ENCODE measurements at places on chromosomes 11 and 22.

DNA sequence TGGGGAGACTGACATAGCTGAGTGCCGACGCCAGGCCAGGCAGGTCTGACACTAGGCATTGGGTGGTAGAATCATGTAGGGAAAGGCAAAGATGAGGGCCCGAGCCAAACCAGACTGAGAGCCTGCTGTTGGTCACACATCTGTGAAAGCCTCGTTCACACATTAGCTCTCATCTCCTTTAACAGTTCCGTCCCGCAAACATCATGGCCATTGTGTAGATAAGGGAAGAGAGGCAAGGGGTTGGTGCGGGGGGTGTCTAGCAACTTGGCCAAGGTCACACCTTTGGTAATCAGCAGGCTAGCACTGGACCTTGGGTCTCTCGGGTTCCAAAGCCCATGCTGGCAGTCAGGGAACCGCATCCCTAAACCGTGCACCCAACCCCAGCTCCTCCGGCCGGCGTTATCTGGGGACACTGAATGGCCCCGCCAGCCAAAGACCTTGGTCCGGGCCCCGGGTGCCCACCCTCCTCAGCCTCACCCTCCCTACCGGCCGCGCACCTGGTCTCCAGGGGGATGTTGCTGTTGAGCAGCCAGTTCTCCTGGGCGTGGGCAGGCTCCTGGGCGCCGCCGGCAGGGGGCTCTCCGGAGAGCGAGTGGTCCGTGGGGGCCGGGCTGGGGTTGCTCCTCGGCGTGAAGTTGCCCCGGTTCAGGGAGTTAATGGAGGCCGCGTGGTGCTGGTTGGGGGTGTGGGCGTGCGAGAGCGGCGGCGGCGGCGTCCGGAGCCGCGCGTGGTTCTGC lies 328.3 kb upstream of the NARS2 start:
- no peaks in the 10 kb centered on the region for H3K4me1 ChIP-seq
- no peaks in the 10 kb centered on the region for H3K36me3 ChIP-seq
- no peak overlapping the region for H3K27ac ChIP-seq
- ATAC-seq: no peak

DNA sequence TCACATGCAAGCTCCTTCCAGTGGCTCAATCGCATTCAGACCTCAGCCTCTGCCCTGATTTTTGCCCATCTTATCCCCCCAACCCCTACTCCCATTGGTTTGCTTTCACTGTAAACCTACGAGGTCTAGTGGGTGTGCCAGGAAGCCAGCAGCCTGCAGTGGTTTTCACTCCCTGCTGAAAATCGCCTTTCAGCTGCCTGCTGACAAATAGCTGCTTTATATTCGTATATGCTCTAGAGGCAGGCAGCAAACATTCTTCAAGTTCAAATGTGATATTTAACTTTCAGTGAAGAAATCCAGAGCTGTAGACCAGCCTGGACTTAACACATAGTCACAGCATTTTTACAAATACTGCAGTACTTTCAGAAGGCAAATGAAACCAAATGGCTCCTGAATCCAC lies 92.8 kb upstream of the APOA1 start:
- no peaks in the 10 kb centered on the region for H3K27me3 ChIP-seq
- H3K4me1 ChIP-seq: peaks cover 67% of the 10 kb centered on the region

DNA sequence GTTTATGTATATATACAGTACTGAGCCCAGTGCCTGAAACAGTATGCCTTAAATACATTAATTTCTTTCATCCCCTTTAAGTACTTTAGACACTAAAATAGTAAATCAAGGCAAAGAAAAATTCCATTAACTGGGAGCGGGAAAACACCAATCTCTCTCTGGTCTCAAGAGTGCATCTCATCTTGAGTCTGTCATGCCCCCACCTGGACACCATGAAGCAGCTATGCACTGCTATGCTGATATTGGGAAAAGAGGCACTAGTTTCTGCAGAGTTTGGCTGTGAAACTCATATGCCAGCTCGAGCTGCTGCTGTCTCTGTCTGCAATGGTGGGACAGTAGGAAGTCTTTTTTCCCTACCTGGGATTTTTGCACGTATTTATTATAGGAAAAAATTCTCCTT lies 754.4 kb upstream of the RAG2 start:
- no peaks in the 10 kb centered on the region for H3K27me3 ChIP-seq
- H3K36me3 ChIP-seq: no peaks in the 10 kb centered on the region
- ATAC-seq: no peak
- no peak overlapping the region for H3K4me3 ChIP-seq

DNA sequence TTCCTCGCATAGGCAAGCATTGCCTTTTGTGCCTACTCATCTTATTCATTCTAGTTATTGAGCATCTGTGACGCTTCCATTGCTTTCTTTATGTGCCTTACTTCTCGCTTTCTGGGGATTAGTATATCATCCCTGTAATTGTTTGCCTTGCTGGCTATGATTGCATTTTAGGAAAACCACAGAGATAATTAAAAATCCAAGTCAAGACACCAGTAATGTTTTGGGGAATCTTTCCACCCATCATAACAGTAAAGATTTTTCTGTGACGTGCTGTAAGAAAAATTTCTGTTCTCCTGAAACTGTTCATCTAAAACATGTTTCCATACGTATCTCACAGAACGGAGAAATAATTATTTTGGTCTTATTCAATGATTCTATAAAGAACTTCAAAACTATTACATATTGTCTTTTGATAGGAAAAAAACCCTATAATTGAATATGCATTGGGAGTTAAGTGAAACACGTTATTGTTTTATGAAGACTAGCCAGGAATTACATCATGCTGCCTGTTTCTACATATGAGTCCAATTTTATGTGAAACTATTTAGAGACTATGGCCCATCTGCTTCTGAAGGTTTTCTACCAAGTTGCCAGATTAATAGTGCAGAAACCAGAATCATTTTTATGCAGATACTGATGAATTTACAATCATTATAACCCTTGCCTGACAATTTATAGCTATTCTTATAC lies 133.7 kb upstream of the FIBIN start:
- no peak for ATAC-seq
- H3K27ac ChIP-seq: no peak overlapping the region
- no peak overlapping the region for H3K4me3 ChIP-seq
- no peaks in the 10 kb centered on the region for H3K36me3 ChIP-seq
- no peaks in the 10 kb centered on the region for H3K27me3 ChIP-seq

- ATAC-seq: no peak
- H3K4me1 ChIP-seq: peaks cover 10% of the 10 kb centered on the region
- no peak overlapping the region for H3K4me3 ChIP-seq
- peaks cover 76% of the 10 kb centered on the region for H3K36me3 ChIP-seq
- no peaks in the 10 kb centered on the region for H3K27me3 ChIP-seq
These were observed 19.3 kb upstream of the ST3GAL4 start for GRCh38 chr11:126336138-126336541.

DNA sequence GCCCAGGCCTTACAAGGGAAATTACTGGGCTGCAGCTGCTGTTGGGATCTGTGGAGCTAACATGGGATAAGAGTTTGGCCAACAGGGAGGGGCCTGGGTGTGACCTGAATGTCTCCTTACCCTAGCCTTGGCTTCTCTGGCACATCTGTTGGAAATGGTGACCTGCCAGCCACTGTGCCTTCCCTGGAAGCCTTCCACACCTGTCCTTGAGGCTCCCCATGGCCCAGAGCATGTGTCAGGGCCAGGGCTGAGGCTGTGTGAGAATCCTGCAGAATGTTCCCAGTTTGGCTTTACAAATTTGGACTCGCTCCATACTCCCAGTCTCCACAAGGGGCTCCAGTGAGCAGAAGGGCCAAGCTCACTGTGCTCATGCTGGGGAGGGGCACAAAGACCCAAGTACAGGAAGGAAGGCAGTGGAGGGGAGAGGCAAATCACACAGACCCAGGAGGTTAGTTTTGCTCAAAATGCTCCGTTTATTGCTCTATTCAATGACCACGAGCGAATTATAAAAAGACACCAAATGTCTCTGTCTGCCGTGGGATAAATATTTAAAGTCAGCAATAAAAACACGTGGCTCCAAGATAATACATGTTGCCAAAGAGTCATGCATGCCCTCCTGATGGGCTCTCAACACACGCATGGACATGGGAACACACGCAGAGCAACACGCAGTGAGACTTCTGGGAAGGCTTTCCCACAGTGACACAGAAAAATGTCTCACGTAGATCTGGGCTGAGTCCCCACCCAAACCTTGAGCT lies 1.7 kb upstream of the IGSF22 start:
- H3K27ac ChIP-seq: peak overlapping the region; percentile 34
- peaks cover 9% of the 10 kb centered on the region for H3K4me1 ChIP-seq
- H3K36me3 ChIP-seq: no peaks in the 10 kb centered on the region
- peak; percentile 60 for ATAC-seq
- no peaks in the 10 kb centered on the region for H3K27me3 ChIP-seq
- no peak overlapping the region for H3K4me3 ChIP-seq

- H3K4me3 ChIP-seq: no peak overlapping the region
- no peak for ATAC-seq
- no peaks in the 10 kb centered on the region for H3K36me3 ChIP-seq
- no peaks in the 10 kb centered on the region for H3K4me1 ChIP-seq
- peaks cover 23% of the 10 kb centered on the region for H3K27me3 ChIP-seq
- H3K27ac ChIP-seq: no peak overlapping the region
These were observed 34.1 kb downstream of the PAMR1 start for GRCh38 chr11:35491231-35491871.

- H3K36me3 ChIP-seq: no peaks in the 10 kb centered on the region
- no peak for ATAC-seq
- H3K27ac ChIP-seq: no peak overlapping the region
- no peaks in the 10 kb centered on the region for H3K27me3 ChIP-seq
- H3K4me3 ChIP-seq: no peak overlapping the region
These were observed 353.1 kb downstream of the METTL15 start for GRCh38 chr11:28461338-28461737.

DNA sequence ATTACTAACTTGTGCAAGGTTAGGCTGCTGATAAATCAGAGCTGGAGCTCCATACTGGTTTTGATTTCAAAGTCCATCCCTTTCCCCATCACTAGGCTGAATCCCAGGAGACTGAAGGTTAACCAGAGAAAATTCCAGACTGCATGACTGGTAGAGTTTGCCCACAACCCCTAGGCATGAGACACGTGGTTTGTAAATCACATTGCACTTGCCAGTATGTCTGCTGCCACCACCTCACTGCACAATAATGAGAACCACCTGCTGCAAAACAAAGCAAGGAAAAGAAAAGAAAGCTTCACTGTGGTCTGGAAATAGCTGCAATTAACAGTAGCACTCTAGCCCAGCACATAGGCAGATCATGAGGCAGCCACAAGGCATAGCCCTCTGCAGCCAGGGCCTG lies 67.6 kb upstream of the NTM start:
- ATAC-seq: no peak
- no peak overlapping the region for H3K27ac ChIP-seq
- no peak overlapping the region for H3K4me3 ChIP-seq
- H3K36me3 ChIP-seq: no peaks in the 10 kb centered on the region
- peaks cover 12% of the 10 kb centered on the region for H3K27me3 ChIP-seq

GRCh38 chr11:76321820-76322524 lies 59.0 kb downstream of the THAP12 start:
- peaks cover 13% of the 10 kb centered on the region for H3K4me1 ChIP-seq
- ATAC-seq: no peak
- no peaks in the 10 kb centered on the region for H3K36me3 ChIP-seq
- H3K27ac ChIP-seq: no peak overlapping the region
- H3K4me3 ChIP-seq: peak overlapping the region; percentile 71

DNA sequence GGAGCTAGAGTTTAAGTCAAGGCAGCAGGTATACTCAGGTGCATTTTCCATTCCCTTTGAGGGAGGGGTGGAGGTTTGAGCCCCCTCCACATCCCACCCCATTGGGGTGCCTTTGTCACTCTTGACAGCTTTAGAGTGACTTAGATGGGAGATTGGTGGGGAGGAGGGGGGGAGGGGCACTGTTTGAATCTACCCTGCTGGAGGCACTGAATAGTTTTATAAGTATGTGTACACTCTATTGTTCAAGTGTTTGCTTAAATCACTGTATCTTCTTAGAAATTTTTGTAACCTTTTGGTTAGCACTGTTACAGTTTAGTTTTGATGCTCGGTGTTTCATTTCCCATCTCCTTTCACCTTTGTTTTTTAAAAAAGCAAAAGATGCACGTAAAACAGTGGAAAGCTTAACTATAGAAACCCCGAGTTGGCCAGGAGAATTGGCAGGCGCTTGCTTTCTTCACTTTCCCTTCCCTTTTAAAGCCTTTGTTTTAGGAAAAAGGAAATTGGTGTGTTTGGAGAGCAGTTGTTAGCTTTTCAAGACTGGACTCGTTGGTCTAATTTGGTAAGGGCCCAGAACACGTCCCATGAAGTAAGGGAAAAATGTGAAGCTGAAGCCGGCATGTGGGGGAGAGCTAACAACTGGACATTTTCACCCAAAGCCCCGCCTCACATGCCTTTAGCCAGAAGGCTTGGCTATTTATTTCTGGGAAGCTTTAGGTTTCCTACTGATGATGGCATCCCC lies 42.8 kb downstream of the TNRC6B start:
- peaks cover 56% of the 10 kb centered on the region for H3K4me1 ChIP-seq
- no peaks in the 10 kb centered on the region for H3K27me3 ChIP-seq
- H3K36me3 ChIP-seq: no peaks in the 10 kb centered on the region
- no peak overlapping the region for H3K4me3 ChIP-seq
- H3K27ac ChIP-seq: peak overlapping the region; percentile 76

GRCh38 chr11:46120346-46121300 lies 631 bp downstream of the PHF21A start:
- H3K27me3 ChIP-seq: no peaks in the 10 kb centered on the region
- H3K4me3 ChIP-seq: peak overlapping the region; percentile 92
- peaks cover 33% of the 10 kb centered on the region for H3K36me3 ChIP-seq
- peaks cover 20% of the 10 kb centered on the region for H3K4me1 ChIP-seq
- H3K27ac ChIP-seq: peak overlapping the region; percentile 91

- H3K36me3 ChIP-seq: no peaks in the 10 kb centered on the region
- H3K27ac ChIP-seq: no peak overlapping the region
- no peaks in the 10 kb centered on the region for H3K4me1 ChIP-seq
- H3K27me3 ChIP-seq: no peaks in the 10 kb centered on the region
- no peak for ATAC-seq
These were observed 2.7 kb downstream of the MUC5AC start for GRCh38 chr11:1160231-1161101.

GRCh38 chr11:86696004-86696403 lies 23.6 kb upstream of the ME3 start:
- no peak overlapping the region for H3K27ac ChIP-seq
- H3K4me3 ChIP-seq: no peak overlapping the region
- ATAC-seq: no peak
- no peaks in the 10 kb centered on the region for H3K36me3 ChIP-seq
- no peaks in the 10 kb centered on the region for H3K4me1 ChIP-seq
- peaks cover 6% of the 10 kb centered on the region for H3K27me3 ChIP-seq

GRCh38 chr22:42291287-42291686 lies 20.8 kb upstream of the TCF20 start:
- H3K4me3 ChIP-seq: no peak overlapping the region
- no peaks in the 10 kb centered on the region for H3K36me3 ChIP-seq
- no peaks in the 10 kb centered on the region for H3K27me3 ChIP-seq
- peak overlapping the region; percentile 22 for H3K27ac ChIP-seq

DNA sequence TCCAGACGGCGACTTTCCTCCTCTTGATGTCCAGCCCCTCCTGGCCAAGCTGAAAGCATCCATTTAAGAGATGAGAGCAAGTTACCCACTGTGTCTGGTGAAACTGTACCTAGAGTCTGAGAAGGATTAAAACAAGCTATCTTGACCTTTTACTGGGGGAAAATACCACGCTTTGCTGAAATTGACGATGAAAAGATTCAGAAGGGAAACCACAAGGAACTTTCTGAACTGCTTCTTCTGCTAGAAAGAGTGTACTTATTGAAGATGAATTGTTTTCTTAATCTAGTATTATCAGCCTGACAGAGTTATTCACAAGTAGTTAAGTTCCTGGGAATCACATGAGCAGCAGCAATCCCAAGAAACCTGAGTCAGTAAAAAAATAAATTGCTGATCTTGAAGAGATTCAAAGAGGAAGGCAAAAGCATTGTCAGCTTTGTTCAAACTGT lies 13.1 kb upstream of the MS4A6A start:
- H3K27ac ChIP-seq: no peak overlapping the region
- H3K36me3 ChIP-seq: no peaks in the 10 kb centered on the region
- H3K4me1 ChIP-seq: no peaks in the 10 kb centered on the region
- H3K4me3 ChIP-seq: no peak overlapping the region

- ATAC-seq: peak; percentile 66
- peaks cover 4% of the 10 kb centered on the region for H3K27me3 ChIP-seq
- H3K4me3 ChIP-seq: no peak overlapping the region
- no peak overlapping the region for H3K27ac ChIP-seq
These were observed 83.6 kb upstream of the CRTAM start for GRCh38 chr11:122754553-122755322.

Measured in activated T-helper 17 cell treated with anti-CD3 and anti-CD28 coated beads, Interleukin-2, amount 50 U/mL, for 72 hours (primary cell).